Calu3 (cell line): ENCODE measurements at places on chromosomes 2 and 18. TPM values are rescaled to one million over a fixed set of nuclear protein-coding genes. Genes with fewer than 3 reads are reported as not detected.

DNA sequence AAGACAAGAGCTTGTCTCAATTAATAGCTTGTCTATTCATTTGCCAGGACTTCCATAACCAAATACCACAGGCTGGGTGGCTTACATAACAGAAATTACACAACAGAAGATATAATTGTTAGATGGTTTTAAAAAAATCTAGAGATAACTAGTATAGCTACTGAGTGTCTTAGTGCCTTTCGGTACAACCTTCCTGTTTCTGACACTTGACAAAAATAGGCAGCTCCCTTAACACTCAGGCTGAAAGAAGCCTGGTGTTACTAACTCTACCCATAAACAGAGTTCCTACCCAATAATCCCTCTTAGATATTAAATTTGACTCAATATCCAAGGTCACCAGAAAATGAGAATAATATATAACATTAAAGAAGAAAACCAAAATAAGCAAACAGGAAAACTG, 129.7 kb downstream of the BARD1 start:
- DNase-seq: no peak

DNA sequence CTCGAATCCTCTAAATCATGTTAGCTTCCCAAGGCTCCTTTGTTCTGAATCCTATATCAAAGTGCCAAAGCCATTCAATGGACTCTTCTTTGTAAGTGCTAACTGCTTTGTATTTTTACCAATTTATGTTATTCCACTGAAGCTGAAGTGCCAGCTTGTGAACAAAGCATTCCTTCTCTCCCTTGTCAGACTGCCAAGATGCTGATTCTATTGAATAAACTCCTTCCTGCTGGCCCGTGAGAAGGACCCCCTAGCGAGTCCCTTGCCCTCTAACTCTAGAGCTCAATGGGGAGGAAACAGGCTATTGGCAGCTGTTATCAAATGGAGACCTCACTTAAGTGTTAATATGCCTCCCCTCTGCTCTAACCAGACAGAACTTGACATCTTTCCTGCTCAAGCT, 1097.9 kb upstream of the CNTNAP5 start:
- no peak for DNase-seq

GRCh38 chr2:159045545-159046454, 77.4 kb downstream of the TANC1 start:
- no peak for DNase-seq

DNA sequence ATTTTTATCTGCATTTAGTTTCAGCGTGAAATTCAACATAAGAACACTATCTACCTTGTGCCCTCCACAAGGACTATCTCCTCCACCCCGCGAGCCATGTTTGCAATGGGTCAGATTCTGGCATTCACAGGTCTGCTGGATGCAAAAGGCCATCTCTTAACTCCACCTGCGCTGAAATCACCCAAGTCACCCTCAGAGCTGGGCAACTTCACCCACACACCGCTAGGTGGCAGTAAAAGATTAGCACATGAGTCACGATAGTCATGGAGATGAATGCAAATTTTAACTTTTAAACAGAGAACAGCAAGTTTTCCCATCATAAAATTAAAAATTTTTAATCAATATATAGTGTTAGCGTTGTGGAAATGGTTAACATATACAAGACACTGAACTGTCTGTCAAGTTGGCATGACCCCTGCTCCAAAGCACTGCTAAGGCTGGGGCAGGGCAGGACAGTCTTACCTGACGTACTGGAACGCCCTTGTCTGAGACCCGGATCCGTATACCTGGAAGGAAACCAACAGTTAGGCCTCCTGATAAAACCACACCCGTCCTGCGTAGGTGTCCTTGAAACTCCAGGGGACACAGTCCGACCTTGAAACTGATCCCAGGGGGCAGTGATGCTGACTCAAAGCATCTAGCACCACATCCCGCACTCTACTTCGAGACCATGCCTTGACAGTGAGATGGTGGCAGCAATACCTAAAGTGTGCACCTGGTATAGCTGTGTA, 89.6 kb downstream of the UXS1 start:
- peak; percentile 64 for DNase-seq

DNA sequence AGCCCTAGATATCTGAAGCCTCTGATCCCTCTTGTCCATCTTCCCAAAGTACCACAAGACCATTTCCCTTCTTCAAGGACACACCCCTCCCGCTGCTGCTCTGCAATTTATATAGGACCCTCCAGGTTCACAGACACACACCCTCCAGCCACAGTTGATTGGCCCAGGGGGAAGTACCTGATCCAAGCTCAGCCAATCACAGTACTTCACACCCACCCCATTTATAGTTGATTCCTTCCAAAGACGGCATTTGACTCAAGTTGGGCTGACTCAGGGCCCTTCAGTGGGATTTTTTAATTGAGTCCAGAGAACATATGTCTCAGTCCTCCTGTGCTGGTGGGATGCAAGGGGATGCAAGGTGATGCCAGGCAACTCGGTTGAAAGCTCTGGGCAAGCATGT, 59.2 kb downstream of the GYPC start:
- DNase-seq: no peak

DNA sequence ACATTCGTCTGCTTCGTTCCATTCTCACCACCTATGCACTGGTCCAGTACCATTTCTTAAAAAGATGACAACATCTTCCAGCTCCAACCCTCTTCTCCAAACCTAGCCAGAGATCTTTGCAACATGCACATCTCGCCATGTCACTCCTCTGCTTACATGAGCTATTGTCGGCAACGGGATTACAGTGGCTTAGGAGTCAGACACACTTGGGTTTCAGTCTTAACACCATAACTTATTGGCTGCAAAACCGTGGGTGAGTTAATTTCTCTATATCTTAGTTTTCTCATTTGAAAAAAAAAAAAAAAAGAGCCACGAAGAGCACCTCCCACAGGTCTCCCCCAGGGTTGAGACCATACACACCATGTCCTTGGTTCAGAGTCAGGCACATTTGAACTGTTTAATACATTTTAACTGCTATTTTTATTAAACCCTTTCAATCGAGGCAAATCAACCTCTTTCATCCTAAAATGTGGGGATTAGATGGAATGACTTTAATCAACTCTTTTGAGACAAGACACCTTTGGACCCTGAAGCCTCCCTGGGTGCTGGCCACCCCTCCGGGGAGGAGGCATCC, 889 bp downstream of the ANKRD29 start:
- DNase-seq: no peak

Gene MYCN
- total RNA-seq: 5.5 and 8.7 TPM in 2 replicates

Gene CASP8
- 67.1 and 87.6 TPM in 2 replicates for total RNA-seq

Gene RIT2
- not detected in 2 replicates for total RNA-seq
